Fibroblast of upper back skin (primary cell): ENCODE measurements at places on chromosomes 2 and 18.

DNA sequence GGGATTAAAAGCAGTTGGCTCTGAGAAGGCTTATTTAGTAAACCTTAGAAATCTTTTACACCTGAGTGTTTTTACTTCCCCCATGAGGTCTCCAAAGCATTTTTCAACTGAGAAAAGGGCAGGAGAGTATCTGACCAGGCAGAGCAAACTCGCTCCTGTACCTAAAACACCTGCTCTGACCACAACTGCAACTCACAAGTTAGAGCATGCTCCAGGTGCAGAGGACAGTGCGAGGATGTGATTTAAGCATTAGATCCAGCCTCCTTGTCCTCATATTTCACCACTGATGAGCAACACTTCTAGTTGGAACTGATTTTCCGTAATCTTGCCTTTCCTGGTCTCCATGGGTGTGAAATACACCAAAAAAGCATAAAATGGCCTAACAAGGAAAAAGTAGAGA, 34.5 kb upstream of the TBC1D8 start:
- DNase-seq, result no peak

DNA sequence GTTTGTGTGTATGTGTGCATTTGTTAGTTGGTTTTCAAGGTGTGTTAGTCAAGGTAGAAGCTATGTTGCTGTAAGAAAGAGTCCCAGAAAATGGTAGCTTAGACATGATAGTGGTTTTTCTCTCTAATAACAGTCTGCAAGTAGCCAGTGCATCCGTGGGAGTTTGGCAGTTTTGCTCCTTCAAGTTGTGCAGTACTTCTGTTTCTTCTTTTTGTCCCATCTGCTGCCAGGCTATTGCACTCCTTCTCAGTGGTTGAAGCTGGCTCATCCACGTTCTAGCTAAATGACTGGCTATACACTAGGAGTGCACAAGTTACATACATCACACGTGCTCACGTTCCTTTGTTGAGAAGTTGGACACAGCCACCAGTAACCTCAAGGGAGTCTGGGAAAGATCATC, 134.7 kb downstream of the ASXL3 start:
- DNase-seq, result no peak

- no peak for DNase-seq
These were observed 1.6 kb upstream of the TMEM37 start for GRCh38 chr2:119430023-119430498.

- no peak for DNase-seq
These were observed 78.8 kb downstream of the HNRNPLL start for GRCh38 chr2:38523728-38524437.

DNA sequence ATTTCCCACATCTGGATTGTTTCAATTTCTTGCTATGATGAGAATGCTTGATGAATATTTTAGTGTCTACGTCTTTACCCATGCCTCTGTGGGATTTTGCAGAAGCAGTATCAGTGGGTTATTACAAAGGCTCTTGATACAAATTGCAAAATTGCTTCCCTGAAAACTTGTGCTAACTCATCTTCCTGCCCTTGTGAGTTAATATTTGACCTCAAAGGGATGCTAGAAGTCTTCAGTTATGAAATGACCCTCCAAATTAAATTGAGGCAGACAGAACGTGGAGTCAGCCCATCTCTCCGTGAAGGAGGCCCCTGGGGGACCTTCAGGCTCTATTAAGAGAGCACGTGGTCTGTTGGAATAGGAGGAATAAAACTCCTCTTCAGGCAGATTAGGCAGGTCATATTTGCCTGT, 239.2 kb upstream of the HS6ST1 start:
- peak; percentile 83 for DNase-seq

GRCh38 chr2:112606547-112606946, 22.1 kb downstream of the CHCHD5 start:
- DNase-seq, result no peak

GRCh38 chr18:24802456-24802855, 342.0 kb downstream of the HRH4 start:
- DNase-seq, result no peak

DNA sequence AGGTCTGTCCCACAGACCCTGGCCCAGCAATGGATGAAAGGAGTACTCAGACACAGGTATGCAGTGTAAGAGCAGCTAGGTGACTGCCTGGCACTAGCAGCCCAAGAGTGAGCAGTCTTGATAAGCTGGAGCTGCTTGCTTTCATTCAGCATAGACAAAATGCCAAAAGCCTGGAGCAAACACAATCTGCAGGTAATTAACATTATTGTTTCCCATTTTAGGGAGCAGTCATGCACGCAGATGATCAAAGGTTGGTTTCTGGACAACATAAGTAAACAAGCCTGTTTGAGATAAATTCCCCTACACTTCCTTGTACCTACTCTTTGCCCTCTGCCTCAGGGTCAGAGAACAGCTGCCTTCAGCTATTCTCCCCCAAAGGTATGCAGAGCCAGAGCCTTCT, 73.7 kb upstream of the MSTN start:
- no peak for DNase-seq

DNA sequence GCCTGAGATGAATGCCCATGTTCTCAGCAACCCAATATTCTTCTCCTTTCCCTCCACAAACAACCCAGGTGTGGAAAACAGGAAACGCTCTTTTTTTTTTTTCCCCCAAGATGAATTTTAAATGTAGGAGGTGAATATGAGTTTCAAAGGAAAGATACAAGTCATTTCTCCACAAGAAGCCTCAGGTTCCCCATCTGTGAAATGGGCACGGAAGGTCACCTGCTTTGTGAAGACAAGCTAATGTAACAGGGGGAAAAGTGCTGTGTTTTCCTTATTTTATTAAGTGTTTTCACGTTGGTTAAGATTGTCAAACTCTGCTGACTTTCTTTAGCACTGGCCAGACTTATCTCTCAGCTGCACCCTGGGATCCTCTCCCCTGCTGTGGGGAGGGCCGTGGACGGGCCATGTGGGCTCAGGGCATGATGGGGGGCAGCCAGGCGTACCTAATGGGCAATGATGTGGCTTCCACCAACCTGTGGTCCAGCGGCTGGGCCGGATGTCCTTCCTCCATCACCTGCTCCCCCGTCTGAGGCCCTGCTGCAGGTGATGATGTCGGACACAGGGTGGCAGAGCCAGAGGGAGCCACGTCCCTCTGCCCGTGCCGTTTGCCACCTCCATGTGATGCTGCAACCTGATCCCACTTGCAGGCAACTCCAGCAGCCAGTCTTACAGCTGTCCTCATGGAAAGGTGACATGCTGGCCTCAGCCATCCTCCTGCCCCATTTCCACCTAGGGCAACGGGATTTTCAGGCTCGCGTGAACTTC, 130.0 kb upstream of the PXDN start:
- DNase-seq, result no peak

- DNase-seq, result no peak
These were observed 58.4 kb upstream of the POMC start for GRCh38 chr2:25226827-25227226.

- no peak for DNase-seq
These were observed 42.5 kb upstream of the IL1R2 start for GRCh38 chr2:101949304-101949703.

GRCh38 chr18:39872651-39873050, 2082.4 kb upstream of the PIK3C3 start:
- no peak for DNase-seq

DNA sequence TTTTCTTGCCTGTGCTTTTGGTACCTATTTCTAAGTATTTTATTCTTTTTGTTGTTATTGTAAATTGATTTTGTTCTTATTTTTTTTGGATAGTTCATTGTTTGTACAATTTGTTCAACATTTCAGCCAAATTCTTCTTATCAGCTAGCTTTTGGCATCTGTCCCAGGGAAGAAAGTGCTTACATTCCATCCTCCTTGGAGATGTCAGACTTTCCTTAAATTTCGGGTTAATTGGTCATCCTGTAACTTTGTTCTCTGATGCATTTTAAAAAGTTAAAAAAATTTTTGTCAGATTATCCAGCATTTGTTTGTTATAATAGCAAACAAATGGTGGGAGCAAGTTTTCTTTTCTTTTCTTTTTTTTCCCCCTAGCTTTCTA, 60.3 kb downstream of the PTH2R start:
- no peak for DNase-seq

DNA sequence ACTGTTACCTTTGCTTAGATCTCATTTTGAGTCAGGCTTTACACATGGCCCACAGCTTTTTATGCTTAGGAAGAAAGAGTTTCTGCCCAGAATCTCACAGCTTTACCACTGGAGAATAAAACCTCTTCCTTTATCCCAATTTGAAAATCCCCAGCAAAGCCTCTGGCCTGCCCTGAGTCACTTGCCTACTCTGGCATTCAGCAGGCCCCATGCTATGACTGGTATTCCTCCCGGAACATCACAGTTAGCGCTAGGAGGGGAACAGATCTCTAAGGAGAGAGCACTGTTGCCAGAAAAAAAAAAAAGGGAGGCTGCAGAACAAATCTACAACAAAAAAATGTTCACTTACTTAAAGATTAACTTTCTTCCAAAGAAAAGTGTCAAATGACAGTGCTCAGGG, 152.9 kb upstream of the DNMT3A start:
- peak; percentile 81 for DNase-seq

DNA sequence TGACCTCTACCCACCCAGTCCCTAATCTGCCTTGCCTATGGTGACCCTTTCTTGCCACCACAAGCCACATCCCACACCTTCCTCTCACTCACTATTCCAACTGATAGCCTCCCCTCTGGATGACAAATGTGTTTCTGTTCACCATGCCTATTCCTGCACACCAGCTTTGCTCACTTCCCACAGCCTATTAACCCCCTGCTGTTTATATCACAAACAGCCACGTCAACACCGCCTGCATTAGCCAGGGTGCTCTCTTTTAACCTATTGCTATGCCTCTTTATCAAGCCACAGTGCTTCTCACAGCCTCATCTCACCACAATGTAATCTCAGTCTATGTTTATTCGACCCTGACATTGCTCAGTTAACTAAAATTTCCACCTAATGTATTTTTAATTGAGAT, 271.8 kb downstream of the SUCLG1 start:
- DNase-seq, result no peak

DNA sequence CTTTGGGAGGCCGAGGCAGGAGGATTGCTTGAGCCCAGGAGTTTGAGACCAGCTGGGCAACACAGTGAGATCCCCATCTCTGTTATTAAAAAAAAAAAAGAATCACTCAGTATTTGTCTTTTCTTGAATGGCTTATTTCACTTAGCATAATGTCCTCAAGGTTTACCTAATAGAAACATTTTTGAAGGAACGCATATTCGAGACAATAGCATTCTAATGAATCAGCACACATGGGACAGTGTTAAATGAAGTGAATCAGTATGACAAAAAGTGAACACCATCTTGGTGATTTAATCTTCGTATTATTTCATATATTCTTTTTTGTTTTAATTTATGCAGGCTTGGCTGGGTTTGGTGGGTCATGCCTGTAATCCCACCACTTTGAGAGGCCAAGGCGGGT, 44.7 kb downstream of the WIPF1 start:
- DNase-seq, result no peak
